Non-pigmented ciliary epithelial cell (primary cell): ENCODE measurements at places on chromosomes 12 and 14.

DNA sequence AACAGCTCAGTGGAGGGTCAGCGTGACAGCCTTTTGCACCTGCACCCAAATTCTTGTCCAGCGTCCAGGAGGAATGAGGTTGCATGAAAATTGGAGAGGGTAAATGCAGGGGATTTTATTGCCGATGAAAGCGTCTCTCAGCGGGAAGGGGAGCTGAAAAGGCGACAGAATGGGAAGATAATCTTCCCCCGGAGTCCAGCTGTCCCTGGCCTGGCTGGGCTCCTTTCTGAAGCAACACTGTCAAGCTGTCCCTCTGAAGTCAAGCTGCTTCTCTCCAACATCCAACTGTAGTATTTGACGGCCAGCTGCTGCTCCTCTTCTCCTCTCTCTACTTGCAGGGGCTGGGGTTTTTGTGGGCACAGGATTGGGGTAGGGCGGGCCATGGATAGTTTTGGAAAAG, 32.7 kb downstream of the NOPCHAP1 start:
- no peak for DNase-seq

DNA sequence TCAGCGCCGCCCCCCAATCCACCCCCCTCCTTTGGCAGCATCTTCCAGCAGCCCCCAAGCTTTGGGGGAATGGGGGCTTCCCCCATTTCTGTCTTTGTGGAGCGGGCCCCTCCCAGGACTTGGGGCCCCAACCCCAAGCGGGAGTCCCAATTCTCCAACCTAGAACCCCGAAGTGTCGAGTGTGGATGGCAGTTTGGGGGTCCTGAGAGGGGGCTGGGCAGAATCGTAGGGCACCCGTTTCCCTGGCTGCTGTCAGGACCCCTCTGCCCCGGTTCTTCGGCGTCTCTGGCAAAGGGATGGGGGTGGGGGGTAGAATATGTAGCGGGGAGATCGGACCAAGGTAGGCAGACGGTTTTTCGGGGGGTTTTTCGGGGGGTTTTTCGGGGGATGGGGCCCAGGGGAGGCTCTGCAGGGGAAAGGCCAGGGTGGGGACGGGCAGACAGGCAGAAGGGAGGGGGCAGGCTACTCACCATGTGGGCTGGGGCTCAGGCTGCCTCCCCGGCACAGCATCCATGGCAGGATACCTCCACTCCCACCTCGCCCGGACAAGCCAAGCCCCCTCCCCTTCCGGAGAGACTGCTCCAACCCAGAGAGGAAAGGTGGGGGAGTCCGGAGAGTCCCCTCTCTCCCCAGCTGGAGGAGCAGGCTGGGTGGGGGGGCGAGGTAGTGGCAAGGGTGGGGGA, 739 bp downstream of the JPH4 start:
- DNase-seq = no peak

DNA sequence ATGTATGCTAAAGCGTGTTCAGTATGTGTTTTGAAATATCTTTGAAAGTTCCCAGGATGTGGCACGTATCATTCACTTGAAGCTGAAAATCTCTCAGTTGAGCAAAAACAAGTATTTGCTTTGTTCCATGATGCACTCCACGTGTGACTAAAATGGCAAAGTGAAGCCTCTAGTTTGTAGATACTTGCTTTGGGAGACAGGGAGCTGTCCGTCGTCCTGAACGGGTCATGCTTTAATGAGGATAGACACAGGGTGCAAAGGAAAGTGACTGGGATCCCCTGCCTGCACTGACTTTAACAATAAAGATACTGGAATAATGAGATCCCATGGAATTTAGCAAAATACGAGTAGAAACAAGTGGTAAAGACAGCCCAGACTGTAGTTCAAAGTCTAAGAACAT, 991.4 kb downstream of the NRXN3 start:
- no peak for DNase-seq

DNA sequence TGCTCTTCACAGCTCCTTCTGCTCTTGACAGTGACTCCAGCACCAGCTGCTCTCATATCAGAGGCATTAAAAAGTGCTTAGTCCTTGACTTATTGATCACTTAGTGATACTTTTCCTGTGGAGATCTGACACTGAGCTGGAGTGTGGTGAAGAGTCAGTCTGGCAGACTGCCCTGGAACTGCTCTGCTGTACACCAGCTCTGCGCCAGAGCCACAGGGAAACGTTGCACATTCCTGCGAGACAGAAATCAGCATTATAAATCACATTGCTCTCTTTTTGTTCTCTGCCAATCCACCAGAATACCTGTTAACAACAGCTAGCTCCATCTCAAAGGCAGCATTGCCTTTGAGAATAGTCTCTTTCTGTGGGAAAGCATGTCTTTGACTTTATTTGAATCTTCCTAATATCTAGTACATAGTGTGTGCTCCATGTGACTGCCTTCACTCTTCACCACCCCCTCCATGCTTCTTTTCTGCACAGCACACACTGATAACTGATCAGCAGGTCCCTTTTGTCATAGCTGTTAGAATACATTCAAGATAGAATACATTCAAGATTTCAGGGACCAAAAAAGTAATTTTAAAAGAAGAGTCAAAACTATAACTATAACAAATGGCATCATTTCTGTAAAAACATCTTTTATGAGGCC, 48.2 kb upstream of the VSX2 start:
- no peak for DNase-seq

DNA sequence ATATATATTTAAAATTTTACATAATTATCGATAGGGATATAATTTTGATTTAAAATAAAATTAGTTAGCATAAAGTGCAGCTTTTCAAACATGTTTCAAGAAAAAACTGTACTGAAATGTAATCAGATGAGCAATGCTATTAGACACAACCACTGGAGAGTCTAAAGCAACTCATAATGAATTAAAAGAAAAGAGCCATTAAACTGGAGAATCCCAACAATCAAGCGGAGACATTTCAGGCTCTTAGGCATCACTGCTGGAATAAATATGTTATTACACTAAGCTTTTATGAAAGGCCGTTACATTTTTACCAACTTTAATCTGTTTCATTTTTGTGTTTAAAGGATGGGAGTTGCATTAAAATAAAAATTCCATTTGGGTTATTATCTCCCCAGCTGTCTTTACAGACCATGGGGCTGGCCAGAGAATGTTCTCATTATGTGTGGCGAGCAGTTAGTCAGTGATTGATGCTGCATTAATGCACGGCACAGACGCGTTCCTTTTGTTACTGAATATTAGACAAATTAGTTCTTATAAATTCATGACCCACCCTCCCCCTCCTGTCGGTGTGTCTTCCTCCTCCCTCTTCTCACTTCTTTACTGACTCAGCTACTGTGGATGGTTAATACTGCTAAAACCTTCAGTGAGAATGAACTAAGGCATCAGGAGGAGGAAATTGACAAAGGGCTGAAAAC, 156.8 kb downstream of the PDZRN4 start:
- no peak for DNase-seq
